Inflammatory macrophage (primary cell): ENCODE measurements at places on chromosomes 1 and 21.
A peak's percentile ranks its signal among the peaks of the same experiment; 100 is the strongest.

GRCh38 chr1:67570486-67571143 is 114.4 kb upstream of the GADD45A start:
- no peak for DNase-seq

GRCh38 chr1:38272515-38272914 is 225.9 kb upstream of the POU3F1 start:
- DNase-seq: no peak

GRCh38 chr1:214637722-214638458 is 34.9 kb downstream of the CENPF start:
- peak; percentile 23 for DNase-seq

DNA sequence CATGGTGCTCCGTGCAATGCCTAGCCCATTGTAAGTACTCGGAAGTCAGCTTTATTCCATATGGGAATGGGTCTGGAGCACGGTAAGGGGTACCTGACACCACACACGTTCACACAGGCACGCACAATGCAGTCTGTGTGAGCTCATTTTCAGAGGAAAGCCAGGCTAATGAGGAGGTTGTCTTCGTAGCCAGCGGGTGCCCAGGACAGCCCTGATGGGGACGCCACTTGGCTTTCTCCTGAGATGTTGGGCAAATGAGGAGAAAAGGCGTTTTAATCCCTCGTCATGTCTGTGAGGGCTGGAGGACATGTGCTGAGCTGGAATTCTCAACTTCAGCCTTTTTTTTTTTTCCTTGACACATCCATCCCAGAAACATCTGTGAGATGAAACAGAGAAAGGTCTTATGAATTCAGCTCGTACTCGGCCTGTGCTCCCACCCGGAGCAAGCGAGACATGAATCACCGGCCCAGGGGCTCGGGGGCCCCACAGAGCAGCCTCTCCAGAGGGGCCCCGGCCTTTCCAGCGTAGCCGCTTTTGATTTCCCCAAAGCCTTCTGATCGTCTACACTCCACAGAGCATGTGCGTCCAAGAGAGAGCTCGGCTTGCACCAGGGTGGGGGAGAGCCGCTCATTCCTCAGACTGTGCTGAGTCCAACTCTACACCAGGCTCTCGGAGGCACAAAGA is 125.1 kb downstream of the EPHB2 start:
- no peak for DNase-seq

GRCh38 chr1:226709953-226710352 is 29.1 kb downstream of the ITPKB start:
- no peak for DNase-seq

GRCh38 chr1:21867451-21867996 is 55.5 kb downstream of the LDLRAD2 start:
- no peak for DNase-seq

GRCh38 chr21:43355925-43356289 is 71.0 kb downstream of the SIK1 start:
- no peak for DNase-seq

DNA sequence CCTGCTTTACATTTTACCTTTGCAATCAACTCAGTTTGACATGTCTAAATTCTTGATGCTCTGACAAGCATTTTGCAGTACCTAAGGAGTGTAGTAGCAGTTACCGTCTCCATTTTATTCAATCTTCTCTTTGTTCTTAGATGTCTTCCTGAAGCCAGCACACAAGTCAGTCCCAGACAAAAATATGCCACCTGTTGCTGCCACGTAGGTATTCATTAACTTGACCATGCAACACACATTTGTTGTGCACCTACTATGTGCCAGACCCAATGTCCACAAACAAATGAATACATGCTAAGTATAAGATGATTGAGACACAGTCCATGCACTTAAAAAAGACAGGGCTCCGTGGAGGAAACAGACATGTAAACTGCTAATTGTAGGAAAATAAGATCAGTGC is 81.5 kb upstream of the NGF start:
- no peak for DNase-seq

GRCh38 chr21:42254651-42255601 is 36.0 kb downstream of the ABCG1 start:
- DNase-seq: no peak

DNA sequence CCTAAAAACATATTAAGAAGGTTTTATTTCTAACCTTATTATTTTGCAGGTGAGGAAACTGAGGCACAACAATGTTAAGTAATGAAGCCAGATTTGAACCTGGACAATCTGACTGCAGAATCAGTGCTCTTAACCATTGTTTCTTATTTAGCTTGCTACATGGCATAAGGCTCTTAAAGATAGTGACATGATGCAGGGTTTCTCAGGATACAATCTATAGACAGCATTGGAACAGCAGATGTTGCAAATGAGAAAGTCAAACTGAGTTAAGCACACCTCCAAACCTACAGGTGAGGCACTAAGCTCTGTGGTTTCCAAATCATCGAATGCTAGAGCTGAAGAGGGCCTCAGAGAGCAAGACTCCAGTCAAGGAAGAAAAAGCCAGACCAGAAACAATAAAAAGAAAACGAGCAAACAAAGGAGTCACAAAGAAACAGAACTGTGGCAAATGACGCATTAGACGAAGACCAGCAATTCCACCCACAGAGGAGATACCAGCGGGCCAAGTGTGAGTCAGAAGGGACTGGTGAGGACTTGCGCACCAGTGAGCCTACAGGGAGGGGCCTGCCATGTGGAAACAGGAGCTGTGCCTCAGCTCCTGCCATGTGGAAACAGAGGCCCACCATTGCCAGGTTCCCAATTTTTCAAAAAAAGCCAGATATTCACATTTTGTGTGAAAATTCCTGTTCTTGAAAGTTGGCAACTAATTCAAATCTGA is 14.4 kb downstream of the CD58 start:
- DNase-seq: peak; percentile 95

GRCh38 chr1:241114699-241115233 is 242.2 kb downstream of the RGS7 start:
- no peak for DNase-seq

- DNase-seq: no peak
Observed at GRCh38 chr1:65238010-65238409, 71.3 kb upstream of the DNAJC6 start.
